ENCODE measurements at places on chromosomes 11 and 22. TPM values are rescaled to one million over a fixed set of nuclear protein-coding genes. Genes with fewer than 3 reads are reported as not detected.

NLRP14 gene
- 0.01 TPM for polyA plus RNA-seq

JRKL gene
- polyA plus RNA-seq: 3.5 TPM

LARGE2 gene
- polyA plus RNA-seq: 45.8 TPM

C22orf23 gene
- 0.39 TPM for polyA plus RNA-seq

FOLR2 gene
- 1.1 TPM for polyA plus RNA-seq

PUS3 gene
- 6.8 TPM for polyA plus RNA-seq

BTBD18 gene
- not detected for polyA plus RNA-seq

TH gene
- 0.24 TPM for polyA plus RNA-seq

XKR3 gene
- not detected for polyA plus RNA-seq

PIH1D2 gene
- 1.8 TPM for polyA plus RNA-seq

GRAP2 gene
- polyA plus RNA-seq: 1.3 TPM

APOA4 gene
- polyA plus RNA-seq: 0.06 TPM

FCHSD2 gene
- 3.7 TPM for polyA plus RNA-seq
